ENCODE measurements at places on chromosomes 11 and 22.
A peak's percentile ranks its signal among the peaks of the same experiment; 100 is the strongest.

- no peak for DNase-seq
Observed at GRCh38 chr11:121473064-121473777, 20.5 kb upstream of the SORL1-AS1 start.

- DNase-seq = no peak
Observed at GRCh38 chr11:1397146-1397861, 7.6 kb downstream of the BRSK2 start.

- no peak for DNase-seq
Observed at GRCh38 chr11:123729602-123730001, 11.9 kb downstream of the ZNF202 start.

- DNase-seq = no peak
Observed at GRCh38 chr22:27878541-27878940, 40.5 kb downstream of the PITPNB start.

- no peak for DNase-seq
Observed at GRCh38 chr11:59289356-59290181, 69.1 kb upstream of the OR5AN1 start.

DNA sequence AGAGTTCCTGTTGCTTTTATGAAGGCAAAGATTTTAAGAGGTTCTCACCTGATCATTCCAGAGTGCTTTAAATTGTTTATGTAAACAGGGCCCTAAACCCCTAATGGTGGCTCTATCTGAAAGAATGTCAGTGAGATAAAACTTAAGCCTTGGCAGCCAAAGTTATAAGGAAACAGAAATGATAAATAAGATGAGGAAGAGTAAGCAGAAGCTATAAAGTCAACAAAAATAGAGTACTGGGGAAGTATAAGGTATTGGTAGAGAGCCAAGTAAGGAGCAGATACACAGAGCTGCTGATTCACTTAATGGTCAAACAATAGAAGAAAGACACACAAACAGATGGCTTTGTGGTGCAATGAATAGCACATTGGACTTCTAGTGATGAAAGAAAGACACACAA, 37.9 kb downstream of the TMPRSS5 start:
- DNase-seq = no peak

DNA sequence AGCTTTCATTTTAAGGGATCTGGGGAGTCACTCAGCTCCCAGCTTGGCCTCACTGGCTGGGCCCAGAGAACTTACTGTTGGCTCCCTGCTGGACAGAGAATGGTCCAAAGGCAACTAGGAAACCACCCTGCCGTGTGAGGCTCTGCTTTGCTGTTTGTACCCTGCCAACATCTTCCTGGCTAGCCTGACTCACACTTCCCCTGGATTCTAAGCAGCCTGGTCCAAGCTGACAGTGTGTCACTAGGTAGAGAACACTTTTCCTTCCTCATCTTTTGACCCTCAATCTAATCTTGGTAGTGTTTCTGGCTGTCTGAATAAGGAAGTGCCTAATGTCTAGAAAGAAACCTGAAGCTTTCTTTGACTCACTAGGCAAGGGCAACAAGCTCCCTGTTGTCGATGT, 76.7 kb downstream of the FAR1 start:
- DNase-seq = no peak

DNA sequence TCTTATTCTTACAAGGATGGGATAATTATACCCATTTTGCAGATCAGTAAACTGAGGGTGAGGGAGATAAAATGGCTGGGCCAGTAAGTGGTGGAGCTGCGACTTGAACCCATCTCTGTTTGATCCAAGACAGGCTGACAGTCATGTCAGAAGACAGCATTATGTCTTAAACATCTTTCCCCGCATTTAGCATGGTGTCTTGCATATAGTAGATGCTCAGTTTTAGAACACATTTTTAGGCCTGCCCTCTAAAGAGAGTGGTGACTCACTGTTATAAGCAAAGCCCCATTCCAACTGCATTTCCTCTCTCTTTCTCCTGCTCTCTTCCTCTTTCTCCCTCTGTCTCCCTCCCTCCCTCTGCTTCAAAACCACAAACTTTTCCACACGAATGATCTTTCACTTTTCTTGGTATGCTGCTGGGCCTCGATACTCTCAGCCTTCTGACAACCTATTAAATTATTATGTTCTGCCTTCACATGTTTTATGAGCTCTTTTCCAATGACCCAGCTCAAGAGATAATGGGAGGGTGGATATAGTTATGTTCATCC, 25.2 kb downstream of the CWC15 start:
- no peak for DNase-seq

- DNase-seq = peak; percentile 59
Observed at GRCh38 chr11:72224564-72225410, at the start of gene INPPL1. TSS of gene INPPL1 (plus strand) at chr11:72224767. CDS start at chr11:72224985, 218 bp downstream.

DNA sequence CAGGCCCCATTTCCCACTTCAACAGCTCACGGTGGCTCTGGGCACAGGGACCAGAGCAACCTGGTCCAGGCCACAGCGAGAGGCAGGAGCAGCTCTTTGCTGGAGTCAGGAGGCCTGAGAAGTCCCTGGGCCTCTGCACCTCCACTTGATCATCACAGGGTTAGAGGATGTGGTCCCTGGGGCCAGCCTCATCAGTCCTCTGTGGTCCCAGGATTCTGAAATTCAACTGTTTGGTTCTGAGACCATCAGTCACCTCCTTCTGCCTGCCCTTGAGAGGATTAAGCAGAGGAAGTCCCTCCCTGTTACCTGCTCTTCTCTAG, 24.9 kb upstream of the CBX7 start:
- no peak for DNase-seq

DNA sequence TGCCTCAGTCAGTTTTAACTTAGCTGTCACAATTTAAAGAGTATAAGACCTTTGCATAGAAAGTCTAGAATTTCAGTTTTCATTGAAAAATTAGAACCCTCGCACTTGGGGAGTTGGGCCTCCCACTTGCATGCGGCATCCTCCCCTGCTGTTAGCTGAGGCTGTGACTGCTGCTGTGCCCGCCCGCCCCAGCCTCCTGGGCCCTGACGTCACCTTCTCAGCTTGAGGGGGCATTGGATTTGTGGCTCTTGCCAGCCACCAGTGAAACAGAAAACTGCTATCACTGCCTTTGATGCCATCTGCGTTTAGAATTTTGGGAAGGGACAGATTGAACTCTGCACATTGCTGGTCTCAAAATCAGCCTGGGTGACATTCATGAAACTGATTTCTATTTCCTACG, 108.7 kb downstream of the CTTN start:
- DNase-seq = no peak

- DNase-seq = peak; percentile 32
Observed at GRCh38 chr11:61685617-61685967, 5.4 kb downstream of the DAGLA start.

- no peak for DNase-seq
Observed at GRCh38 chr11:114057605-114058004, 1.9 kb upstream of the ZBTB16 start.

DNA sequence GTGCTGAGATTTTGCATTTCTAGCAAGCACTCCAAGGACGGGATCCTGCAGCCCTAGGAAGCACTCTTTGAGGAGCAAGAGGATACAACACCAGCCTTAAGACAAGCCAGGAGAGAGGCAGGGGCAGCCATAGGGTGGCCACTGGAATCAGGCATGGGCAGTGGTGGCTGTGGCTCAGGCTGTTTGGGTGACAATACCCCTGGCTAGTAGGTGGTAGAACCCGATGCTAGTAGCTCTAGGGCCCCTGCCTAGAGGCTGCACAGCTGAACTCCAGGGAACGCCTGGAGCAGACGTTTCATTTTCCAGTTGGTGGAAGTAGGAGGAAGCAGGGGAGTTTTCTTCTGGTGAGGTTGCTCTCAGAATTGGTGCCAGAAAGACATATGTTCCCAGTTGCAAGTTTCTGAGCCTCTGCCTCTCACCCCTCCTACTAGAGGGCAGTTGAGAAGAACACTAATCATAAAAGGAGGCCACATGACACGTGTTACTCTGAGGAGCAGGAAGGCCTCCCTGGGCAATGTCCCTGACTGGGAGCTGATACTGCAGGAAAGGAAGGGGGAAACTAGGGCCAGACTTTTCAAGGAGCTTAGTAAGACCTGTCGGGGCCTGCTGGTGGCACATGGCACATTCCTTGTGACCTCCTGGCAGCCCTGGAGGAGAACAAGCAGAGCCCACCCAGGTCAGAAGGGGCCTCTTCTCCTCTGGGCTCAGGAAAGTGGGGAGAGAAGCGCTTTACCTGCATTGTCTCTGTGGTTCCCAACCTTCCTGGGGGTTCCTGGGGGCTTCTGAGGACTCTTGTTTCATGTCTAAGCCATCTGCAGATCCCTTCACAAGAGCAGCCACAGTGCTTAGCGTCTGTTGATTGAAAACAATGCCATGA, 56.6 kb upstream of the DRD2 start:
- DNase-seq = no peak

- no peak for DNase-seq
Observed at GRCh38 chr22:19626666-19627065, 87.6 kb upstream of the SEPTIN5 start.

- DNase-seq = no peak
Observed at GRCh38 chr22:36461665-36462649, 19.5 kb downstream of the TXN2 start.

DNA sequence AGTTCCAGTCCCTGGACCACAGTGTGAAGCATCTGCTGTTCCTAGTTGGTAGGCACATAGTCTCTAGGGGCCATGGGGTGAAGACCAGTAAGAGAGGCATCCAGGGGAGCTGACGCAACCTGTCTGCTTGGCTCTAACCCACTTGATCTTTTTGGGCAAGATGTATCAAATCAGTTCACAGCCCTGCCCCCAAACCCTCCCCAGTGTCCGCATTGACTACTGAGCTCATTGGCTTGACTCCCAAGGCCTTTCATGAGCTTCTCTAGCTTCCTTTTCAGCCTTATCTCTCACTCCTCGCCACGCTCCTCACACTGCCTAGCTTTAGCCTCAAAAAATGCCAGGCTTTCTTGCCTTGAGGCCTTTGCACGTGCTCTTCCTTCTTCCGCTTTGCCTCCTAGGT, 29.7 kb upstream of the ABCC8 start:
- DNase-seq = no peak

DNA sequence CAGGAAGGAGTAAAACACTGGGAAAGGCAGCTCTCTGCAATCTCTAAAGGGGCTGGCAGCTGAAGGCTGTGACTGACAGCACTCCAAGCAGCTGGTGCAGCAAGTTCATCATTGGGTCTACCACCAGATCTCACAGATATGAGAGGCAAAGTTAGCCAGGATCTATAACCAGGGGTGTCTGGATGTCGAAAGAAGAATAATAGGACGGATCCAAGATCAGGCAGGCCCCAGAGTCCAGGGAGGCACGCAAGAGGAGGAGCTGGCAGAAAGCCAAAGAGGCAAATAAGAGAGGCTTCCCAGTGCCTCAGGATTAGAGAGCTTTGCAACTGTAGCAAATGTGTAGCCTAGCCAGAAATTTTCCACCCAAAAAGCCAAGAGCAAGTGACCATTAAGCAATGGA, 77.1 kb downstream of the RBMXL2 start:
- DNase-seq = no peak

GRCh38 chr11:2721210-2721916, 21.6 kb upstream of the KCNQ1OT1 start:
- DNase-seq = no peak

DNA sequence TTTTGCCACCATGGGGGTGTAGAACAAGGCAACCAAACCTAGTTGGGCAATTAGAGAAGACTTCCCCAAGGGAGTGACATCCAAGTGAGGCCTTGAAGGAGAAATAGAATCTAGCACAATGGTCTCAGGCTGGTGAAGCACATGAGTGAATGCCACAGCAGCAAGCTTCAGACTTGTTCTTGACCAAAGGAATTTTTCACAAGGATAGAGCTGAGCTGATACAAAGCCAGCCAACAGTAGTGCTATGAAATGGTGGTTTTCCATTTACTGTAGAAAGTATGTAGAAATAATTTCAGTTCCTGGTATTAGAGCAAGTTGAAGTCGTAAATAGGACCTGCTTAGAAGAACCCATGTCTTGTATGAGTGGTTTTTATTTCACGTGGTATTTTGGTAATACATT, 148.3 kb upstream of the RASSF10 start:
- DNase-seq = no peak

DNA sequence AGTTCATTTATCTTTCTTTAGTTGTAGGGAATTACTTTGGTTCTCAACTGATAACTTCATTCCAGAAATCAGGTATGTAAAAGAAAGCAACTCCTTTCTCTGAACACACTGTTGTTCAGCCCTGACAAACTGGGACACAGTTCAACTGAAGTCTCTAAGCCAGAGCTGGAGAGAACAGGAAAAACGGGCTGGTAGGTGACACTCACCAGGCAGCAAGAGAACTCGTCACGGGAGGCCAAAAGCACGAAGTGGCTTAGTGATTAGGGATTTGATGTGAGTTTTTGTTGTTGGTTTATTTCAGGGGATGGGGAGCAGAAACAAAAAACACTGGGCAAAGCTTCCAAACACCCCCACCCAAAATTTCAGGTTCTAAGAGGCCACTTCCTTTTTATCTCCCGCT, 54.1 kb downstream of the MYH9 start:
- DNase-seq = no peak

DNA sequence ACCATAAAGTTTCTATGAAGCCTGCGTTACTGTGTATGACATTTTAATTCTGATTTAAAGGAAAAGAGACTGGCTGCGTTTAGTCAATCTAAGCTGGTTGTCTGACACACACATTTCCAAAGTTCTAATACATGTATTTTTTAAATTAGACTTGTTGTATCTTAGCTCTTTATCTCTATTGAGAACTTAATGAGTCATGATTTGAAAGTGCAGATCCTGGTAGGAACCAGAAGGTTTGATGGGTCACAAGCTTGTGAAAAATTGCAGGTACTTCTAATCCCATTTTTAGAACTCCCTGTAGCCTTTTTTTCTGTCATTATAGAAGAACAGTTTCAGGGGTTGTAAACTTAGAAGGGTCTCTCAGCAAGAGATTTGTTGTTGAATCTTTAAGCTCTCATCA, 210.3 kb downstream of the DDX10 start:
- no peak for DNase-seq

GRCh38 chr22:20175597-20175900, 24.7 kb upstream of the CCDC188 start:
- DNase-seq = no peak

DNA sequence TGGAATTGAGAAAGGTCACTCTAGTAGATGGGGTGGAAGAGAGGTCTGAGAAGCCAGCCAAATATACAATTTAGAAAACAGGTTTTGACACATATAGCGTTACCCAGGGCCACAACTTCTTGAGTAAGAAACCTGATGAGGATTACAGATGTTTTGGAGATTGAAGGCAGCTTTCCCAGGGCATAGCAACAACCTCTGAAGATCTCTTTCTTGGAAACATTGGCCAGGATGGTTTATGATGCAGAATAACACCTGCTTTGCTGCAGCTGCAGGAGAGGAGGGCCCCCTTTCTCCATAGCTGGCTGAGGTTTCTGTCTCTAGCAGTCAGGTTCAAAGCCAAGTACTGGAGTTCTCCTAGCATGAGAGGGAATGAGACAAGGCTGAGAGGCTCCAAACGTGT, 75.1 kb upstream of the NUP50 start:
- no peak for DNase-seq

DNA sequence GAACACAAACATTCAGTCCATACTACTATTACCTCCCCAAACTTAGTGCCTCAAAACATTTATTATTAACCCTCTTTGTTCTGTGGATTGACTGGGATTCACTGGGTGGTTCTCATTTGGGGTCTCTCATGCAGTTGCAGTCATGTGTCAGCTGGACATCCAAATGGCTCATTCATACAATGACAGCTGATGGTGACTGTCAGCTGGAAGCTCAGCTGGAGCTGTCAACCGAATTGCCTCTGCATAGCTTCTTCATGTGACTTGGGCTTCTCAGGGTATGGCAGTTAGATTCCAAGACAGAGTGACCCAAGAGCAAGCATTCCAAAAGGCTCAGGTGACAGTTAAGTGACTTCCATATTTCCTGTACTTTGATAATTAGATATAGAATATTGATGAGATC, 85.2 kb downstream of the CCDC34 start:
- DNase-seq = no peak

GRCh38 chr22:42766860-42767259, 46.2 kb upstream of the A4GALT start:
- no peak for DNase-seq
